Head of caudate nucleus (tissue), 42 donors: ENCODE measurements at places on chromosomes 1 and 21.

GRCh38 chr1:222216255-222216754 lies 331.6 kb downstream of the HHIPL2 start:
- DNase-seq, result no peak

- DNase-seq, result no peak
These were observed 23.1 kb upstream of the NPPB start for GRCh38 chr1:11881749-11882441.

DNA sequence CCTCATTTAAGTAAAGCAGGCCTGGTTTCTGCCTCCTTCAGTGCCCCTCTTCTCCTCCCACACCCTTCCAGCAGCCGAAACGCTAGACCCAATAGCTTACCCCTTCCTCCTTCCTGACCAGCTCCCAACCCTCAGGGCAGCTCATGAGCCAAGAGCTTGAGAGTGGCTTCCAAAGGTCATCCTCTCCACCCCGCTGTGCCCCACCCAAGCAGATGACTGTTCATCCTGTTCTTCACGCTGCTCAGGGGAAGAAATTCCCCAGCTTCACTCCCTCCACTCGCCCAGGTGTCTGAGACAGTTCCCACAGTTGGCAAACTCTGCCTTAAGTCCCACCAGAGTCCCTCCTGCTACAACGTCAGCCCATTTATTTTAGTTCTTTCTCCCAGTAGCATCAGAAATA lies 23.4 kb downstream of the ARHGEF19 start:
- DNase-seq, result no peak

DNA sequence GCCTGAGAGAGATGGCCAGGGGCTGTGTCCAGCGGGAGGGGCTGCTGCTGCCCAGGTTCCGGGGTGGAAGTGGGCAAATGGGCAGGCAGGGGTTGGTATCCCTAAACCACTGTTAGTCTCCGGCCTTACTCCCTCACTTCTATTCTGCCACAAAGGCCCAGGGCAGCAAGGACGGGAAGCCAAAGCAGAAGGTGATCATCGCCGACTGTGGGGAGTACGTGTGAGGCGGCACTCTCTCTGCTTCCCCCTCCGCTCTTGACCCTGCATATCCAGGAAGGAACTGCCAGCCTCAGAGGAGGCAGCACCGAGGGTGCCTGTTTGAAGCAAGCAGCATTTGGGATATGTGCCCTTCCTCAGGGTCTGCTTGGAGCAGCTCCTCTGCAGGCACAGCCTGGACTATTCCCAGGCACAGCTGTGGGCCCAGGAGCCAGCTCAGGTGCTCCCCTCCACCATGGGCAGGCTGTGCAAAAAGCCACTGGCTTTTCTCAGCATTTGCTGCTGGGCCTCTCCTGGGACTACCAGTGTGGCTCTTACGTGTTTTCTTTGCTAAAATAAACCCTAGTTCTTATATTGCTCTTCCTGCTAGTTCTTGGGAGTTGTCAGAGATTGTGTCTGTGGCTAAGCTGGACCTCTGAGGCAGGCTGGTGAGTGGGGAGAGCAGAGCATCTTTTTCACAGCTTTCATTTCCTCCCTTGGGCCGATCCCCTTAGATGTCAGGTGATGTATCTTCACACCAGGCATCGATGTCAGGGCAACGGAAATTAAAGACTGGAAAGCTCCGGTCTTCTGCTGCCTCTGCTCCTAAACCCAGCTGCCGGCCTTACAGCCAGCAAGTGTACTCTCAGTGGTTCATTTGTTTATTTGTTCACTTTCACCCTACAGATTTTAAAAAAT lies 14.7 kb downstream of the PPIE start:
- no peak for DNase-seq

- no peak for DNase-seq
These were observed 18.6 kb downstream of the LYPD8 start for GRCh38 chr1:248736977-248737376.

- no peak for DNase-seq
These were observed 8.2 kb downstream of the VANGL1 start for GRCh38 chr1:115649964-115650363.

- no peak for DNase-seq
These were observed 58.8 kb downstream of the WARS2 start for GRCh38 chr1:119081700-119082099.

DNA sequence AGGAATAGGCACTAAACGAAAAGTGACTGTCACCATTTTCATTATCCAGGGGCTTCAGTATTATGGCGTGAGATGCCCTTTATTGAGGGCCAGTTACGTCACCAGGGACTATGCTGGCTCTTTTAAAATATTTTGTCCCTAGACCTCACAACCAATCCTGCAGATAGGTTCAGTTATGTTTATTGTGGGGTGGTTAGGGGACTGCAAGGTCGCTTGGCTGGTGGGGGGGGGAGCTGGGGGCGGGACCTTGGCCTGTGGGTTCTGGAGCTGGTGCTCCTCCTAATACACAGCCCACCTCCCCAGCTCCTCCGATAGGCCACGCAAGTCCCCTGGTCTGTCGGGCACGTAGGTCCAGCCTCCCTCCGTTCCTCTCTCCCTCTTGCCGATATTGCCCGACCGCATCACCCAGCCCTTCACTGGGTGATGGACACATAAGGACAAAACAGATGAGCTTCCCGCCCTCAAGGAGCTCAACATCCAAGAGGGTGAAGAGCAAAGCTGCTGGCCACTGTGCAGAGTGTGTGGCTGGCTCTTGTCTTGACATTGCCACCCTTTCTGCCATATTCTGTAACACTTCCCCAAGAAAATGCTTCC lies 271.8 kb downstream of the MATN1 start:
- no peak for DNase-seq

GRCh38 chr21:31967334-31967733 lies 94.5 kb downstream of the HUNK start:
- no peak for DNase-seq

GRCh38 chr1:155984341-155984740 lies 6.0 kb upstream of the ARHGEF2 start:
- DNase-seq, result no peak

DNA sequence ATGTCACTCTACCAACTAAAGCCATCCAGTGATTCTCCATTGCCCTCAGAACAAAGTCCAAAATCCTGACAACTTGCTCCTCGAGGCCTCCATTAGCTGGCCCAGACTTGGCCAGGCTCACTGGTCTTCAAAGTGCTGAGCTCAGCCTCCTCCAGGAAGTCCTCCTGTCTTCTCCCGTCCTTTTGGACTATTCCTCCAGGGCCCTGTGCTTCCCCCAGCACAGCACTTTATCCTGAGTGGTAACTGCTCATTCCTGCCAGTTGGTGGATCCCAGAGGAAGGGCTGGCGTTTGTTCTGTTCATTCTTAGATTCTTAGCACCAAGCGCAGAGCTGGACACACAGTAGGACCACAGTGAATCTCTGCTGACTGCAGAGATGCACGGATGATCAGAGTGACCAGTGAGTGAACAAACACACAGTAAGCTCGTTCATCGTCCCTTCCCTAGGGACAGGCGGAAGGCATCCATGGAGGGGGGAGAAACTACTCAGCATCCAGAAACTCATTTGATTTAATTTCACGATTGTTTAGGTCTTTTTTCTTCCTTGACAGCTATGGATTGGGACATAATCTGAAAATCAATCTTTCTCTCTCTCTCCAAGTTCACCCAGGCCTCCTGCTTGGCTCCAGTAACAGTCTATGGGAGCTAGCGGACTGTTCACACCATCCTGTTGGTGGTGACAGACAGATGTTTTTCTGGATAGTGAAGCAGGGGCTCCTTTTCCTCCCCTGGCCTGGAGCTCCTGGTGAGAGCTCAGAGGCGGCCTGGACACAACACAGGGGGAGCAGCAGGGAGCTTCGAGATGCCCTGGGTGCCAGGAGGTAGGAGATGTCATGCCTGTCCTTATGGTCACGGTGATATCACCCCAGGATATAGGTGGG lies 180.2 kb downstream of the PTPRU start:
- no peak for DNase-seq

GRCh38 chr1:211610779-211611556 lies 32.0 kb upstream of the SLC30A1 start:
- DNase-seq, result no peak

GRCh38 chr1:172723251-172723650 lies 64.3 kb downstream of the FASLG start:
- DNase-seq, result no peak

- no peak for DNase-seq
These were observed 769 bp downstream of the NTPCR start for GRCh38 chr1:232951180-232951579.

GRCh38 chr1:220325306-220325995 lies 53.2 kb upstream of the RAB3GAP2 start:
- DNase-seq, result no peak

GRCh38 chr1:99814373-99814900 lies 35.7 kb upstream of the AGL start:
- no peak for DNase-seq

GRCh38 chr21:38312822-38313221 lies 56.0 kb downstream of the KCNJ15 start:
- DNase-seq, result no peak

DNA sequence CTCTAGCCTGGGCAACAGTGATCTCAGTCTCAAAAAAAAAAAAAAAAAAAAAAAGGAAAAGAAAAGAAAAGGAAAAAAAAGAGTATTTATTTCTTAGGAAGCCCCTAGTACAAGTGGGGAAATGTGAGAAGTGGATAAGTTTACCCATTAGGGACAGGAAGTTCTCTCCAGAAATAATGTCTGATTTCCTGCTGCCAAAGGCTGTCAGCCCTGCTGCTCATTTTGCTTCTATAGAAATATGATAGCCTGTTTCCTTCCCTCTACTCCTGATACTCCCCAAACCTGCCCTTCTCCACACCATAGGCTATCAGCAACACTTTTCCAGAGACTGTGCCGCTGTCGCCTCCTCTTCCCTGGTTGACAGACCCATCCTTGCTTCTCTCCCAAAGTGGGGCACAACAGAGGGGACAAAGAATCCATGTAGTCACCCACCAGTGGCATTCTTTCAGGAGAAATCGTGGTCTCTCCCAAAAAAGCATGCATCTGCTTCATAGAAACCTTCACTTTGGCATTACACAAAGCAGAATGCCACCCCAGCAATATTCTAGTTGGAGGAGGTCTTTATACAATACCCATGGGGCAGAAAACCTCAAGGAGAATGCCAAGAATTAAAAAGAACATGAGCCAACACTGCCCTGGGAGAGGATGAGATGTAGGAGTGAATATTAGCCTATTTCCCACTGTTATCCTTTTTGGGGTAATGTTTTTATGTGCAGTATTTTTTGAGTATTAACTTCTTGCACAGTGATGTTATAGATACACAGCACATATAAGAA lies 166.3 kb upstream of the NR5A2 start:
- no peak for DNase-seq

DNA sequence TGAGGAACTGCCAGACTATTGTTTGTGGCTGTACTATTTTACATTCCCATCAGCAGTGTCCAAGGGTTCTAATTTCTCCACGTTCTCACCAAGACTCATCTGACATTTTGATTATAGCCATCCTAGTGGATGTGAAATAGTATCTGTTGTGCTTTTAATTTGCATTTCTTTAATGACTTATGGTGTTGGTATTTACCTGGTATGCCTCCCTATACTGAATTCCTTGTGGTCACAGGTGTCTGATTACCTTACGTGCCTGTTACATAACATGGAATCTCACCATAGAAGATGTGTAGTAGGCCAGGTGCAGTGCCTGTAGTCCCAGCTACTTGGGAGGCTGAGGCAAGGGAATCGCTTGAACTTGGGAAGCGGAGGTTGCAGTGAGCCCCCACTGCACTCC lies 13.5 kb downstream of the ZYG11A start:
- no peak for DNase-seq

DNA sequence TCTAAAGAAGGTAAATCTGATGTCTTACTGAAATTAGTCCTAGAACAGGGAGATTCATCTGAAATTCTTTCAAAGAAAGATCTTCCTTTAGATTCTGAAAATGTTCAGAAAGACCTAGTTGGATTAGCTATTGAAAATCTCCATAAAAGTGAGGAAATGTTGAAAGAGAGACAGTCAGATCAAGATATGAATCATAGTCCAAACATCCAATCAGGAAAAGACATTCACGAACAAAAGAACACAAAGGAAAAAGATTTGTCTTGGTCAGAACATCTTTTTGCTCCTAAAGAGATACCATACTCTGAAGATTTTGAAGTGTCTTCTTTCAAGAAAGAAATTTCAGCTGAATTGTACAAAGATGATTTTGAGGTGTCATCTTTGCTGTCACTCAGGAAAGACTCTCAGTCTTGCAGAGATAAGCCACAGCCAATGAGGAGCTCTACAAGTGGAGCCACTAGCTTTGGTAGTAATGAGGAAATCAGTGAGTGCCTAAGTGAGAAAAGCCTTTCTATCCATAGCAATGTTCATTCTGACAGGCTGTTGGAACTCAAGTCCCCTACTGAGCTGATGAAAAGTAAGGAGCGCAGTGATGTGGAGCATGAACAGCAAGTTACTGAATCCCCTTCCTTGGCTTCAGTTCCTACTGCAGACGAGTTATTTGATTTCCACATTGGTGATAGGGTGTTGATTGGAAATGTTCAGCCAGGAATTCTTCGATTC lies 61.6 kb upstream of the QSOX1 start:
- DNase-seq, result no peak

GRCh38 chr1:12552951-12553921 lies 64.8 kb downstream of the DHRS3 start:
- no peak for DNase-seq

DNA sequence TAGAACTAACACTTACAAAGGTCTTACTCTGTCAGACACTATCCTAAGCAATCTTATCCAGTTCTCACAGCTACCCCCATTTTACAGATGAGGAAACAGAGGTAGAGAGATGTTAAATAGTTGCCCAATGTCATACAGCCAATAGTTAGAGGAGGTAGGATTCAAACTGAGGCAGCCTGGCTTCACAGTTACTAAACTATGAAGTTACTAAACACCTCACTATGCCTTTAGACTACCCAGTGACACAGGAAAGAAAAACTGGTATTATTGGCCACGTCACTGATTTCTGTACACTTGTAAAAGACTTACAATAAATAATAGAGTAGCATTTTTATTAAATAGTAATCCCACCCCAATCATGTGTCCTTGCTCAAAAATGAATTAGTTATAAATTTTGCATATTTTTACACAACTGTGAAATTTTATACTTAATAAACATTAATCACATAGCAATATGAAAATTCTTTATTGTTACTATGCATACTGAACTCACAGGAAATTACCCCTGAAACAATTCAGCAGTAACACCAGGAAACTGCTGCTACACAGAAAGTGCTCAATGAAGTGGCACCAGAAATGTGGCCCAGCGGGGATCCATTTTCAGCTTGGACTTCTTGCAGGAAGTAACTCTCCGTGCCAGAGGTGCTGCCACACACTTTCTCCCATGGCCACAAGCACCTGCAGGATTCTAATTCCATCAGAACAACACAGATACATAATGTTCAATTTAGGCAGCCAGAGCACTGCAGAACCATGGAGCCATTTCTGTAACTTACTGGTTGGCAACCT lies 69.4 kb downstream of the VAV3 start:
- no peak for DNase-seq

DNA sequence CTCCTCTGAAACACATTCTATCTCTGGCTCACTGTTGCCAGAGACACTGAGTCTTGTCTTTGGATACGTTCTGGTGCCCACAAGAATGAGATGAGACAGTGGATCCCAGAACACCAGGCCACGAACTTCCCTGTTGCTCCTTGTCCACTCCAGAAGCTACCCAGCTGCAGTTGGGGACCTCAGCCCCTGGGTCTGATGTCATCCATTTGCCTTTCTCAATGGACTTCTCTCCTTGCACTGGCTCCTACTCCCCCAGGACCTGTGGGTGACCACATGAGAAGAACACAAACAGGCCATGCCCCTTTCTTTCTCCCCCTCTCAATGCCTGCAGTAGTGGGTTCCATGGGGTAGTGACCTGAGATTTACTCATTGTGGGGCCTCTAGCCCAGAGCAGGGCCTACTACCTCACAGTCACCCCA lies 5.9 kb downstream of the NBPF1 start:
- no peak for DNase-seq

GRCh38 chr1:178486100-178487069 lies 10.4 kb downstream of the CLEC20A start:
- DNase-seq, result no peak

- no peak for DNase-seq
These were observed 68.4 kb downstream of the AK5 start for GRCh38 chr1:77350012-77350770.
